Stimulated activated CD8-positive, alpha-beta memory T cell treated with anti-CD3 and anti-CD28 coated beads, Interleukin-7, amount 100 ng/mL, for 1 hour (primary cell): ENCODE measurements at places on chromosomes 2 and 18.

- no peak for DNase-seq
These were observed 27.2 kb downstream of the TWIST2 start for GRCh38 chr2:238875101-238875470.

GRCh38 chr2:65366595-65367125 lies 65.7 kb downstream of the SPRED2 start:
- no peak for DNase-seq

GRCh38 chr18:79200546-79201268 lies 131.5 kb downstream of the ATP9B start:
- no peak for DNase-seq

DNA sequence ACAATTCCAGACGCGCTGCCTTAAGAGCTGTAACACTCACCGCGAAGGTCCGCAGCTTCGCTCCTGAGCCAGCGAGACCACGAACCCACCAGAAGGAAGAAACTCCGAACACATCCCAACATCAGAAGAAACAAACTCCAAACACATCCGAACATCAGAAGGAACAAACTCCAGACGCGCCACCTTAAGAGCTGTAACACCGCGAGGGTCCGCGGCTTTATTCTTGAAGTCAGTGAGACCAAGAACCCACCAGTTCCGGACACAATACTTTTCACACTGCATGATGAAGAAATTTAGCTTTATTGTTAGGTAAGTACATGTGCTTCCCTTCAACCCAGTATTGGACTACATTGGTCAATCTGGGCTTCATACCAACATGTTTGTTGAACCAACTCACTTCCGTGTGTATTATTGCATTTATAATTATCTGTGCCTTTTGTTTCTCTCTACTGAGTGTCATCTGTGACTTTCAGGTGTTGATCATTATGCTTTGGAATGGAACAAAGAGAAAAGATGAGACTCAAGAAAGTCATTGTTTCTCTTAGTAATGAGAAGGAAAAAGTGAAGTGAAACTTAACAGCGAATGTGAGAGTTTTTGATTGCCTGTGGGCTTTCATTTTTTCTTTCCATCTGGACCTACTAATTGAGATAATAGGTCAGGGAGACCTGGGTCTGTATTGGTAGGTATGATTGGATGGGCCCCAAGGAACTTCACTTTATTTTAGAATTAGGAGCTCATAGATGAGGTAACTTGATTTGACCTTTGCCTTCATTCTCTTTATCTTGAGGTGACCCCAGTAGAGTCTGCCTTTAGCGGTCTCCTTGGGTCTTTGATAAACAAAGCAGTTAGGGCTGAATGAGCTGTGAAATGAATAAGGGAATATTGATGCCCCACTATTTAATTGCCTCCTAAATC lies 76.1 kb upstream of the CAVIN2 start:
- DNase-seq, result no peak

- no peak for DNase-seq
These were observed 141.1 kb upstream of the ALPP start for GRCh38 chr2:232237464-232237863.

DNA sequence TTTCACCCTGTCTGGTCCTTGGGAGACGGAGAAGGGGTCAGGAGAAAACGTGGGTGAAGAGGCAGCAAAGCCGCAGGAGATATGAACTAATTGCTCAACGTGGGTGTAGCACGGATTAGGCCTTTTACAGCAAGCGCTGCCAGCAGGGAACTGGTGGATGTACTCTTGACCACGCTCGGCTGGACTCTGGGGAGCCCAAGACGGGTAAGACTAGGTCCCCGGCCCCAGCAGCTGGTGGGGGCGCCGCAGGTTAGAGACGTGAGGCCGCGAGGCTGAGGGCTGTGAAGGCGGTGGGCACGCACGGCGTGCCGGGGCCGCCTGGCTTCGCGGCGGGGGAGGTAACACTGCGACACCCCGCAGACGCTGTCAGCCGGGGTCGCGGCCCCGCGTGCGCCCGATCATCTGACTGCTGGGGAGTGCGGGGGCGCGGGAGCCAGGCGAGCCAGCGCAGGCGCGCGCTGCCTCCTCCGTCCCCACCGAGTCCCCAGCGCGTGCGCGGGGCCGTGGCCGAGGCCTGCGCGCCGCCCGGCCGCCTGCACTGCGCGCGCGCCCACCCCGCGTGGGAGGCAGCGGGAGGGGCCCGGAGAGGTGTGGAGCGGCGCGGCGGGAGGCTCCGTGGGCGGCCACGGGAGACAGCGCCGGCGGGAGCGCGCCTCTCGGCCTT lies at the start of gene CLIP4:
CLIP4 (plus strand) TSS at position 470 of the 664 bp plus-strand sequence. CDS start 5,974 bp downstream, outside the sequence.
- peak; percentile 46 for DNase-seq

GRCh38 chr2:96703021-96703751 lies 36.7 kb downstream of the LMAN2L start:
- no peak for DNase-seq

GRCh38 chr18:48228301-48228715 lies 180.9 kb downstream of the ZBTB7C start:
- no peak for DNase-seq
